Hippocampal formation (tissue), 2 donors: ENCODE measurements at places on chromosomes 6 and 20.

DNA sequence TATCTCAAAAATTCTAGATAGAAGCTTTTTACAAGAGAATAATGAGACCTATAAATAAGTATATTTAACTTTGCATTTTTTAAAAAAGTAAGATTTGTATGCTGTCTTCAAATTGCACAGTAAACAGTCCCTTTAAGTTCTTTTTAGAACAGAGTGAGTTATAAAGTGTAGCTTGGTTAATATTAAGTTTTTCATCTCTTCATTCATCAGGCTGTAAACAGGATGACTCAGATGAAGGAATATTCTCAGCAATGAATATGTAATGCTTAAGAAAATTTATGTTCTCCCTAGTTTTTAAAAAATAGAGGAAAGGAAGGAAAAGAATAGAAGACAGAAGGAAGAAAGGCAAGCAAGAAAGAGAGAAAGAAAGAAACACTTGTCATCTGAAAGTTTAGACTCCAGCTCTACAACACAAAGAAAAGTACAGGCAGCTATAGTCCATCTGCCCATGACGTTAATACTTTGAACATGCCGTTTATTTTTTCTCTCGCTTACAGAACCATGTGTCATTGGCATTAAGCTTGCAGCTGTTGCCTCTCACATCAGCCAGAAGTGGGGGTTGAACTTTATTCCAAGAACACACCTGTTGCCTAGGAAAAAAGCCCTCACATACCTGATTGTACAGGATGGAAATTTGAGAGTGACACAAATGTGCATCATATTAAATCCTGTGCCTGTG lies 36.1 kb downstream of the CAP2 start:
- DNase-seq = no peak

DNA sequence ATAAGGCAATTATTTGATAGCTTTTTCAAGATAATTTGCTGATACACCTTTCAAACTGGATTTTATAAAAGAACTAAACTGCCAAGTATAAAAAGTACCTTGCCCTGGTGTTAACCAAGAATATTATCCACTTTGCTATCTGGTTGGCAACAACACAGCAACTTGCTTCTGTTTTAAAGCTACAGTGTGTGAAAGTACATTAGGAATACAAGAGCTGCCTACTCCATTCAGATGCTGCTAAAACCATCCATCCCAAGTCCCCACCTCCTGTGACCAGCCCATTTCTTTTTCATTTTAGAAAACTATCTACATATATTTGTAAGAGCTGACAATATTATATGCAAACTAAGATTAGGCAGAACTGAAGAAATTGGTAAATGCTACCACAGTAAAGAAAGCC lies 12.8 kb downstream of the CLDN20 start:
- DNase-seq = no peak

- no peak for DNase-seq
These were observed 15.4 kb upstream of the KIAA1755 start for GRCh38 chr20:38275815-38276550.

DNA sequence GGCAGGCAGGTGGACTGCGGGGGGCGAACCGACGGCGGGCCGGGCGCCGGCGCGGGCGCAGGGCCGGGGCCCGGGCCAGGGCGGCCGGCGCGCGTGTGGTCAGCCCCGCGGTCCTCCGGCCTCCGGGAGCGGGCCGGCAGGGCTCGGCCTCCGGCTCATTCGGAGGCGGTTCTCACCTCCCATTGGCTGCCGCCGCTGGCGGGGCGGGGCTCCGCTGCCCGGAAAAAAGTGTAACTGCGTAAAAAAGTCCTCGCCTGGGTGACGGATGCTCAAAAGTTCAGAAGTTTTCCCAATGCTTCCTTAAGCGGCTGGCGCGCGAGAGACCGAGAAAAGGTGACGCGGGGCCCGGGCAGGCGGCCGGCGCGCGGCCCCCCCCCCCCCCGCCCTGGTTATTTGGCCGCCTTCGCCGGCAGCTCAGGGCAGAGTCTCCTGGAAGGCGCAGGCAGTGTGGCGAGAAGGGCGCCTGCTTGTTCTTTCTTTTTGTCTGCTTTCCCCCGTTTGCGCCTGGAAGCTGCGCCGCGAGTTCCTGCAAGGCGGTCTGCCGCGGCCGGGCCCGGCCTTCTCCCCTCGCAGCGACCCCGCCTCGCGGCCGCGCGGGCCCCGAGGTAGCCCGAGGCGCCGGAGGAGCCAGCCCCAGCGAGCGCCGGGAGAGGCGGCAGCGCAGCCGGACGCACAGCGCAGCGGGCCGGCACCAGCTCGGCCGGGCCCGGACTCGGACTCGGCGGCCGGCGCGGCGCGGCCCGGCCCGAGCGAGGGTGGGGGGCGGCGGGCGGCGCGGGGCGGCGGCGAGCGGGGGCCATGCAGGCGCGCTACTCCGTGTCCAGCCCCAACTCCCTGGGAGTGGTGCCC lies at the start of gene FOXC1:
FOXC1 (plus strand) TSS at position 268 of the 849 bp plus-strand sequence; CDS start at position 799, 531 bp downstream.
- peak; percentile 7 for DNase-seq

GRCh38 chr20:31678389-31679356 lies 41.0 kb downstream of the COX4I2 start:
- no peak for DNase-seq

DNA sequence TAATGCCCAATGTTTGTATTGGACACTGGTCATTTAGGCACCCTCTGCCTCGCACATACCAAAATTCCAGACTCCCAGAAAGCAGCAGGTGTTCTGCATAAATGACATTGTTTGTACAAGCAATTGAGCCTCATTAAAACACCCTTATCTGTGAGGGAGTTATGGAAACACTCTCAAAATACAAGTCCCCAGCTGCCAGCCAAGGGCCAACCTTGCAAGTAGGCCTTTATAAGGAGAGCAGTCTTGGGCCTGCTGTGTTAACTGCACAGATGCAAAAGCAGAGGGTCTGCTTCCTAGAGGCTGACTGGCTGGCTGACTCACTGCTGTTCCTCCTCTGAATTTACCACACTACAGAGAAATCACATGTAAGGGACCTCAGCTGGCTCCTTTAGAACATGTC lies 150.4 kb upstream of the HMGN3 start:
- no peak for DNase-seq

- no peak for DNase-seq
These were observed 355.4 kb upstream of the RUNX2 start for GRCh38 chr6:44972709-44973108.

- DNase-seq = no peak
These were observed 117.0 kb upstream of the ASCC3 start for GRCh38 chr6:100998111-100998510.

- no peak for DNase-seq
These were observed 75.7 kb upstream of the RALY start for GRCh38 chr20:33917831-33918525.

DNA sequence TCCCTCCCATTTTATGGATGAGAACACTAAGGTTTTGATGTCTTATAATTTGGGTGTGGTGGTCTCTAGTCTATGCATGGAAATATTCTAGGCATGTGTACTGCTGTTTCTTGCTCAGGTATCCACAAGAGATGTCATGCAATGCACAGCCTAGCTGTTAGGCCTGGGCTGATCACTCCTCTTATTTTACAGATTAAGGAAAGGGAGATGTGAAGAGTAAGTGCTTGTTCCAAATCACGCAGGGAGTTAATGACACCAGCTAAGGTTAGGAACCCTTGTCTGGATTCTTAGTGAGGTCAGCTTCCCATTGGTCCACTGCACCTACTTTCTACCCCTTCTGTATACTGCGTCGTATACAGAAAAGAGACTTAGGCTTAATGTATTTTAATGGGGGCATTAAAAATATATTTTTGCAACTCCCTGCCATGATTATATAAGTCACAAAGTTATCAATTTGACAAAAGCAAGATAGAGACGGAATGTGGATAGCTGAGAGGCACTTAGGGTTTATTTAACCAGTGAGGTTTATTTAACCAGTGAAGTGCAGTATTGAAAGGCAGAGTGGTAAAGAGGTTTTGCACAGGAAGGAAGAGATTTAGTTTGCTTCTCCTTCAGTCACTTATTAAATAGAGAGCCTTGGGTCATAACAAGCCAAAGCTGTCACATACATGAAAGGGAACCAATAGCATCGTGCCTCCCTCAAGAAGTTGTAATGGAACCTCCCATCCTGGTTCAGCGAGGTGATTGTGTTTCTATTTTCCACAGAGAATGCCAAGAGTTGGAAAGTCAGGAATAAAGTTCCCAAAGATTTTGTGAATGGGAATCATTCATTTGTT lies 95.0 kb upstream of the FAM184A start:
- no peak for DNase-seq

DNA sequence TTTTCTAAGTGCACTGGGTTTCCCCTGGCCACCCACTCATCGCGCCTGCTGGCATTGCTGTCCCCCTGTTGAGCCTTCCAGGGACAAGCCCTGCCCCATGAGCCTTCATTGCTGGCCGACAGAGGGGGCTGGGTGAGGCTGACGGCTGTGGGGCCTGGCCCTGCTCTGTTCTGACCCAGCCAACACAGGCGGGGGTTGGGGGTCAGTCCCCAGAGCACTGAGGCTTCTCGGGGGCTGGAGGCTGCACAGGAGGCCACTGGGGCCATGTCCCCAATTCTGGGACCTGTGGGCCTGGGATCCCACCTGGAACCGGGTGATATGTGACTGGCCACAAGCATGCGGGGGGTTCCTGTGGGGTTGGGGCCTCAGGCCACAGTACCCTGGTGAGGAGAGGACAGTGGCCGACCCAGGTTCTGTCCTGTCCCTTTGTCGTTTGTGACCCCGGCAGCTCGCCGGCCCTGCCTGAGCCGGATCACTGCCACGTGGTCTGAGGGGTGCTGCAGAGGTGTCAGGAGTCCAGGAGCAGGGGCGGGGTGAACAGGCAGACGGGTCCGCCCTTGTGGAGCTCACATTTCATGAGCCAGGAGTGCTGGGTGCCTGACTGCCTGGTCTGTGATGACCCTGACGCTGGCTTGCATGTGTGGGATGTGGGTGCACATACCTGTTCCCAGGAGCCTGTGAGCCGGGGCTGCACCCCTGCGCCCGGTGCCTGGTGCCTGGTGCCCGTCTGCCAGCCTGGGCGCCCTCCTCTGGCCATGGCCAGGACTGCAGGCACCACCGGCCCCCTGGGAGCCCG lies 2.1 kb upstream of the COL20A1 start:
- DNase-seq = no peak

DNA sequence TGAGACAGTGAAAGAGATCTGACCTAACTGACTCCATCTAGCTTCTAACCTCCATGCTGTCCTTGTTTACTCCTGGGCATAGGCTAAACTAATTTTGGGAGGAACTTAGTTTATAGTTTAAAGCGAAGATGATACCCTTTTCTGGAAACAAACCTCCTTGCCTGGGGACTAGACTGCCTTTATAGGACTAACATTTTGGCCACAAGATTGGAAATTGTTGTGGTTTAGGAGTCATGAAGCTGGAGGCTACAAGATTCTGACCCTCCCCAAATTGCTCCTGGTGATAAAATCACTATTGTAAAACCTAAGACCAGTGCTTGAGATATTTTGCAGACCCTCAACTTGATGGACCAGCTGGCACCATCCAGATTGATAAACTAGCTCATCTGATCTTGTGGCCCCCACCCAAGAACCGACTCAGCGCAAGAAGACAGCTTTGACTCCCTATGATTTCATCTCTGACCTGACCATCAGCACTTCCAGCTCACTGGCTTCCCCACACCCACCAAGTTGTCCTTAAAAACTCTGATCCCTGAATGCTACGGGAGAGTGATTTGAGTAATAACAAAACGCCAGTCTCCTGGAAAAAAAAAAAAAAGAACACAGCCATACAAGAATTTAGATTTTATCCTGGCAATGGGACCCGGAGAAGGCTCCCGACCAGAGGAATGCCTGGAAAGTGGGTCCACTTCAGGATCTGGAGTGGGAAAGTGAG lies 63.0 kb downstream of the ABHD12 start:
- DNase-seq = no peak

- no peak for DNase-seq
These were observed 100.1 kb downstream of the SMLR1 start for GRCh38 chr6:130927305-130927704.

- DNase-seq = no peak
These were observed 602.8 kb upstream of the MMS22L start for GRCh38 chr6:97885828-97886227.

DNA sequence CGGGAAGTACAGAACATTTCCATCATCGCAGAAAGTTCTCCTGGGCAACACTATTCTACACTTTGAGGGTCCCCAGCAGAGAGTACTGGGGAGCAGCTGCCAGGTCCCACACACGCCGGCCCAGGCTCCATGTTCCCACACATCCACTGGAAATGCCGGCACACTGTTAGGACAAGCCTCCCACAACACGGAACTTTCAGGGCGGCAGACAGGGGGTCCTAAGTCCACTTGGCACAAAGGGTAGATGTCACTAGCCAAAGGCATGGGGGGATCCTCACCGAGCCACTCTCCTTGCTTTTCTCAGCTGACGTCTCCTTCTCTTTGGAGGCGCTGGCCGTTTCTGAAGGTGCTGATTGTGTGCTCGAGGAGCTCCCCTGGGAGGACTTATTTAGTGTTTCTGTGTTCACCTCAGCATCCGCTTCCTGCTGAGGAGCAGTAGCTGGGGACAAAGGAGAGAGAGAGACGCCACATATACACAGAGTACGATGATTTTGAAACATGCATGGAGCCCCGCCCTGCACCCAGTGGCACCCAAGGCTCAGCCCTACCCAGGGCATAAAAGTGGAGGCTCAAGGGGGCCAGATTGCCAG lies 135.4 kb downstream of the ZMYND8 start:
- no peak for DNase-seq

DNA sequence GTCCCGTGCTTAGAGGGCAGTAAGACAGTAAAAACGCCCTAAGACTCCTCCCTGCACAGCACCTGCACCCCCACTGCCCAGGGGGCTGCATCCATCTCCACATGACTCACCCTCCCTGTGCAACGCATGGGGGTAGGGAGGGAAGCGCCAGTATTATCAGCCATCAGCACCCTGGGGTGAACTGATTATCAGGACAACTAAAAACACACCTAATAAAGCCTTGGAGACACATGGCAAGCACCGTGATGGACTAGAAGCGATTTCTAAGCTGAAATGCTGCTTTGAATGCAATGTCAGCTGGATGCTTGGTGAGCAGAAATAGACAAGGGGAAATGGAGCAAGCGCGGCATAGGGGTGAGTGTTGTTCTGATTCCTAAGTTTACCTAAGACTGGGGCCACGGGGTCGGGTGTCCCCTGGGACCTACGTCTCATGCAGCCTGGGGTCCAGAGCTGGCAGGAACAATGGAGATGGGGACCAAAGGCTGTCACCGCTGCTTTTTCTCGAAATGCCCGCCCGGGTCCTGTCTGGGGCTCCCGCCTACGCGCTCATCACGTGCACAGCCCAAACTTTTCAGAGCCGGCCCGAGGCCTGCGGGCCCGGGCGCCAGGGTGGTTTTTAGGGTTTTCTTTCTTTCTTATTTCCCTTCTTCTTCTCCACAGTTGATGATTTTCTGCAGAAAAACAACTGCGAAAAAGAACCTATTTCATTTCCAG lies 702 bp upstream of the TNFAIP3 start:
- no peak for DNase-seq

GRCh38 chr20:60006261-60006660 lies 48.0 kb downstream of the CDH26 start:
- no peak for DNase-seq

- DNase-seq = no peak
These were observed 1.9 kb upstream of the TRIM38 start for GRCh38 chr6:25960734-25961133.
